ENCODE measurements at places on chromosomes 1 and 21.

GRCh38 chr21:31326522-31327242 is 17.4 kb downstream of the TIAM1 start:
- DNase-seq, result no peak

GRCh38 chr1:202804126-202804525 is 4.1 kb downstream of the KDM5B start:
- no peak for DNase-seq

GRCh38 chr1:33010932-33011731 is 25.6 kb downstream of the AK2 start:
- DNase-seq, result peak; percentile 95

DNA sequence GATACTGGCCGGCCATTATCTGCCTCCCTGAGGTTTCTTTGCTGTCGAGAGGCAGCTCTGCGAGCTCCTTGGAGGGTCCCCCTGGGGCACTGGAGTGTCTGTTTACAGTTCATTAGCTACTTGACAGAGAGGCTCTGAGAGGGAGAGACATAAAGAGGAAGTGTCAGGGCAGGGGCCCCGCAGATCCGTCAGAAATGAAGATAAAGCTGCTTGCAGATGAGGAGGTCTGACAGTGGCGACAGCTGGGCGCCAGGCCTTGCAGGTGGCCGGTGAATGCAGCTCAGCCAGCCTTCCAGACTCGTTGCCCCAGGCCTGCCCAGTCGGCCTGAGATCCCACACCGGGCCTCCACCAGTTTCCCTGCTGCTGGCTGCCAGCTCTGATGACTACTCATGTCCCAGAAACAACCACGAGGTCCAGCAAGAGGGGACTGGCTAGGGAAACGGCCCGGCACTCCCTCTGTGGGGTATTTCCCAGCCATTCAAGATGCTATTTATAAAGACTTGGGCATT is 84.7 kb downstream of the DISP3 start:
- no peak for DNase-seq

DNA sequence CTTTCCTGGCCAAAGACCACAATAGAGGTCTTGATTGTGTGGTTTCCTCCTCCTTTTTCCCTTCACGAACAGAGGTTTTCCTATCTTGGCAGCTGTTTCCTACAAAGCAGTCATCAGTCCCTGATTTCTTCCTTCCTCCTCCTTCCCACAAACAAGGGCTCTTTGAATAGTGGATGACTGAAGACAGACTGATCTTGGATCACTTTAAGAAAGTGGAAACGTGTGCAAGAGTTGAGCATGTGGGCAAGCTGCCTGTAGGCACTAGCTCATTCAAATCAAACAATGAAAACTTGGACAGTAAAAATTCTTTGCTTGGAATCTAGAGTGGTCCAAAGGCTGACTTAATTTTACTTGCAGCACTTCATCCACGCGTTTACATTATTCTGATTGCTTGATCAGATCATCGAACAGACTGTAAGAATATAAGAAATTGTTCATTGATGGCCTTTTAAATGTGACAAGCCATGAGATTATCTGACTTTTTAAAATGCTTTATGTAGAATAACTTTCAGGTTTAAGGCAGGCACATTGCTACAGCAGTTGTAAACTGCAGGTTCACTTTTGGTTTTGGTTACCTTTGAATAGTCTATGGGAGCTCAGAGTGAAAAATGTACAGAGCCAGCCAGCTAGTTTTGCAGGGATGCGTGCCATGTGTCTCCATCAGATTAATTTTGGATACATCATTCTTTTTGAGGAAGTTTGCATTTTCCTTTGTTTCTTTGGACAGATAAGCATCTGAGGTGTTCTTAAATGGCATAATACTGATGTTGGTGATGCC is 34.4 kb downstream of the ADGRL2 start:
- DNase-seq, result no peak

DNA sequence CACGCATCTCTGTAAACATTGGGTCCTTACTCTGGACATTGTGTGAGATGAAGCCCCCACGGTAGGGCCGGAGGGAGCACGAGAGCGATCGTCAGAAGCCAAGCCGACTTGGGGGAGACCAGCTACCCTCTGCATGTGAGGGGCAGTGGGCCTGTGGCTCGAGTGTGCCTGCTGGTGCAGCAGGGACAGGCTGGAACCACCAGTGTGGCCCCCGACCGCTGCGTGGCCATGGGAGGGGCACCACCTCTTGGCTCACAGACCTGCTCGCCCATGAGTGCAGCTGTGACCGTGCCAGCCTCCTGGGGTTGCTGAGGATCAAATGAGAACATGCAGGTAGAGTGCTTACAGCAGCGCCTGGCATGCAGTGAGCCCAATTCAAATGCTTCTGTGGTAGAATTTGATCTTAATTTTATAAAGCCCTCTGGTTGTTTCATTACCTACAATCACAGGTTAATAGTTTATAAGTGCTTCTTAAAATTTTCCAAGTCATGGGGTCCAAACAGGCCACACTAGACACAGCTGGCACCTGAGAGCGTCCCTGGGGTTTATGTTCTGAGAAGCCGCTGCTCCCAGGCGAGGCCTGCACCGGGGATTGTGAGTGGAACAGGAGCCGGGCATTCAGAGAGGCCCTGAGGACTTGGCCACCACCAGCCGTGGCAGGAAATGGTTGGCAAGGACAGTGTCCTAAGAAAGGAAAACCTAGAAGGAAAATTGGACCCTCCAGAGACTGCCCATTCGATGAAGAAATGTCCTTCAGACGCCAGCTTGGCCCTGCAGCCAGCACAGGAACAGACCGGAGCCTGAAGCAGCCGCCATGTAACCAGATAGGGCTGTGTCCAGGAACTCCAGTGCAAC is 22.6 kb upstream of the ADARB1 start:
- no peak for DNase-seq

- DNase-seq, result no peak
Measured at GRCh38 chr1:44819196-44819607, 10.9 kb downstream of the BTBD19 start.

- no peak for DNase-seq
Measured at GRCh38 chr1:160197231-160197630, 6.9 kb downstream of the CASQ1 start.

DNA sequence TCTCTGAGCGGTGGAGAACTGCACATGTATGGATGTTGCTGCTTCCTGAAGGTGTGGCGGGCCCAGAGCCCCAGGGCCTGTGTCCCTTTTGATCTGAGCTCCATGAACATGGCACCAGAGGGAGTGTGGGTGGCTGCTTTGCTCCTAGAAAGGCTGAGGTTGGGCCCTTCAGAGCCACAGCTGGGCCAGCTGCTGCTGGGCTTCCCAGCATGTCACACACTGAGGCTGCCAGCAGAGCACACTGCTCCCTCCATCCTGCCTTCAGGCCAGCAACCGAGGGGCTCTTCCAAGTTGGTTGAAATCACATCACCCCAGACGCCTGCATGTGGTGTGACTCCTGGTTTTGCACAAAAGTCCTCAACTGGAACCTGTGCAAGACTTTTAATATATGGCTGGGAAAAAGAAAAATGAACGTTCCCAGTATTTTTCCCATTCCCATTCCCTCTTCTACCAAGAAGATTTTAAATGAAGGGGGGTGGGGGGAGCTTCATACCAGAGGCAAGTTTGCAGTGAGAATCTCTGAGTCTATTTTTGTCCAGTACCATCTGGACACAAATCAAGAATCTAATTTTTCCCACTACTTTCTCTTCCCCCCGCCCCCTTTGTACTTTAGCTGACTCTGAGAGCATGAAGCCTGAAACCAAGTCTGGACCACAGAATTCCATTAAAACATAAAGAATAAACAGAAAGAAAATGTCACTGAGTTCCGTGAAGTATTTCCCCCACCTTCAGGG is 26.2 kb upstream of the NGF start:
- DNase-seq, result no peak

GRCh38 chr1:22753481-22753971 is 42.9 kb downstream of the EPHB2 start:
- no peak for DNase-seq

- no peak for DNase-seq
Measured at GRCh38 chr21:46472246-46472645, 13.6 kb downstream of the DIP2A start.

DNA sequence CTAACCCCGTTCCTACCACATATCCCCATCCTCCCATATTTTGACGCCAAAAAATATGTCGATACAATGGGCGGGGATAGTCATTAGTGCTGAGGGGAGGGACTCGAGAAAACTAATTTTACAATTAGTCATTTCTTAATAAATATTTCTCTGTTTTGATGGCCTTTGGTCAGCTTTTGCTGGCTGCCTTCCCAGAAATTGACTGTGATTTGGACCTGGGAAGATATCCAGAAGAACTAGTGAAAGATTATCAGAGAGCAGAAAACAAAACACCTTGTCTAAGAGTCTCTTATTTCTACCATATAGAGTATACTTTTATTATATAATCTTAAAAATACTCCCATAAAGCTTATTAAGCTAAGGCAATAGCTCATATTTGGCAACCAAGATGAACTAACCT is 247.6 kb downstream of the MRPL39 start:
- DNase-seq, result no peak

- no peak for DNase-seq
Measured at GRCh38 chr1:109816975-109817535, 53.3 kb upstream of the EPS8L3 start.

- no peak for DNase-seq
Measured at GRCh38 chr1:178969226-178969987, 56.3 kb upstream of the FAM20B start.

GRCh38 chr1:113783254-113784103 is 24.2 kb upstream of the PHTF1 start:
- DNase-seq, result no peak

GRCh38 chr1:95311014-95311413 is 77.0 kb downstream of the RWDD3 start:
- no peak for DNase-seq

GRCh38 chr1:7401814-7402547 is 369.1 kb upstream of the VAMP3 start:
- no peak for DNase-seq

GRCh38 chr1:192986110-192986747 is 72.9 kb downstream of the UCHL5 start:
- DNase-seq, result no peak

- DNase-seq, result peak; percentile 58
Measured at GRCh38 chr1:213987927-213988506, at the start of gene PROX1. Gene PROX1 (plus strand): TSS chr1:213987973. CDS start chr1:213996536, 8,563 bp downstream.

GRCh38 chr1:30955448-30956015 is 47.0 kb upstream of the SDC3 start:
- no peak for DNase-seq

DNA sequence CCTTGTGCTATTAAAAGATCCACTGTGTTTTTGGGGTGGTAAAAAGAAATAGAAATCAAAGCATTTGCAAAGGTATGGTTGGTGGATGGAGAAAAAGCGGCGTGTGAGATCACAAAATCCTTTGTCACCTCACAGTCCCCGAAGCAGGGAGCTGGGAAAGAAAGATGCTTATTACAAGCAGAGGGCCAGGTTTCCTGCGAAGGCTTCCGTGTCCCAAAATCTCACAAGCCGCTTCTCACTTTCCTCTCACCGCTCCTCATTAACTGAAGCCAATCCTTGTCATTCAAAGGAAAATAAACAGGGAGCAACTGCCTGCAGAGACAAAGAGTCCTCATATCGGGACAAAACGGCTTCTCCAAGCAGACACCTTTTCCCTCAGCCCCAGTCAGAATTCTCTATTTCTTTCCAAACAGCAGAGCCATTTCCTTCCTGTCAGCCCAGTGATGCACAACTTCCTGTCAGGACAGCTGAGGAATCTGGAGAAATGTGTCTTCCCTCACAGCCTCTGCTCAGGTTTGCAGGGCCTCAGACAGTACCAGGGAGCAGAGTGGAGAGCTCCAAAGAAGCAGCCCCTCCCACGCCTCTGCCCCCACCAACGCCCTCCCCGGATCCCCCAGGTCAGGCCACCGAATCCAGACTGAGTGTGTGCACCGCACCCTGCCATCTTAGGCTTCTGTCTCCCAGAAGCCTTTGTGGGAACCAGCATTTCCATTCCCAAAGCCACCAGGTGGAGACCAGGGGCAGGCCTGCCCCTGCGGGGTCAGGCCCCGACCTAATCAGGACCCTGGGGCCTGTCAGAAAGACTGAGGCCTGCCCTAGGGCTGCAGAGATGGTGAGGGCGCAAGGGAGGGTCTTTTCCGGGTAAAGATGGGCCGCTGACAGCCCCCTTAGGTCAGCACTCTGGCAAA is 29.6 kb downstream of the KCNN3 start:
- no peak for DNase-seq

Data from LNCaP clone FGC (cell line).